Stimulated activated CD8-positive, alpha-beta memory T cell treated with anti-CD3 and anti-CD28 coated beads, Interleukin-12 subunit alpha, Interleukin-12 subunit beta, amount 100 ng/mL, for 4 hours (primary cell): ENCODE measurements at places on chromosomes 16 and 17.

DNA sequence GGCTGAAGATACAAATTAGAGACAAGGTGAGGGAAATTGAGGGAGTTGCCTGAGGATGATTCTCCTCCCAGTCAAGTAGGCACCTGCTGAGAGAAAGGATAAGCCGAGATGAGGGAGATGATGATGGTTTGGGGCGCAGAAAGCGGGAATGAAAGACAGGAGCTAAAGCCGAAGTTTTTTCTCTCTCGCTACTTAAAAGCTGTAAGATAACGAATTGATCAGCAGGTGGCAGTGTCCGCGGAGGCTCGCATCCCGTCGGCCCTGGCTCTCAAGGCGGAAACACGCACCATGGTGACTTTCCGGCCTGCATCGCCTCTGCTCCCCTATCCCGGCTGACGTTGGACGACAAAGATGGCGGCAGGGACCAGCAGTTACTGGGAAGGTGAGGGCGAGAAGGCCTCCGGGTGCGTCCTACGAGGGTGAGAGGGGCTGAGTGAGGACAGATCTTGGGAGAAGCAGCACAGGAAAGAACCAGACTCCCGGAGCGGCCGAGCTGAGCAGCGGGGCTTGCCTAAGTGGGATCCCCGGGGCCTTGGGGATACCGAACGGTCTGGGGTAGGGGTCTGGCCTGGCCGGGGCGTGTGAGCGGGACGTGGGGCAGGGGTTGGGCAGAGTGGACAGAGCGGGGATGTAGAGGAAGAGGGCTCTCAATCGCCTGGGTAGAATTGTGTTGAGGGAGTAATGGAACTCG is at the start of gene GOSR1:
Gene GOSR1, plus strand, starts transcription at position 326 of the 691 bp plus-strand sequence. Its CDS starts 26 bp downstream, at position 352.
- DNase-seq, result peak; percentile 79

DNA sequence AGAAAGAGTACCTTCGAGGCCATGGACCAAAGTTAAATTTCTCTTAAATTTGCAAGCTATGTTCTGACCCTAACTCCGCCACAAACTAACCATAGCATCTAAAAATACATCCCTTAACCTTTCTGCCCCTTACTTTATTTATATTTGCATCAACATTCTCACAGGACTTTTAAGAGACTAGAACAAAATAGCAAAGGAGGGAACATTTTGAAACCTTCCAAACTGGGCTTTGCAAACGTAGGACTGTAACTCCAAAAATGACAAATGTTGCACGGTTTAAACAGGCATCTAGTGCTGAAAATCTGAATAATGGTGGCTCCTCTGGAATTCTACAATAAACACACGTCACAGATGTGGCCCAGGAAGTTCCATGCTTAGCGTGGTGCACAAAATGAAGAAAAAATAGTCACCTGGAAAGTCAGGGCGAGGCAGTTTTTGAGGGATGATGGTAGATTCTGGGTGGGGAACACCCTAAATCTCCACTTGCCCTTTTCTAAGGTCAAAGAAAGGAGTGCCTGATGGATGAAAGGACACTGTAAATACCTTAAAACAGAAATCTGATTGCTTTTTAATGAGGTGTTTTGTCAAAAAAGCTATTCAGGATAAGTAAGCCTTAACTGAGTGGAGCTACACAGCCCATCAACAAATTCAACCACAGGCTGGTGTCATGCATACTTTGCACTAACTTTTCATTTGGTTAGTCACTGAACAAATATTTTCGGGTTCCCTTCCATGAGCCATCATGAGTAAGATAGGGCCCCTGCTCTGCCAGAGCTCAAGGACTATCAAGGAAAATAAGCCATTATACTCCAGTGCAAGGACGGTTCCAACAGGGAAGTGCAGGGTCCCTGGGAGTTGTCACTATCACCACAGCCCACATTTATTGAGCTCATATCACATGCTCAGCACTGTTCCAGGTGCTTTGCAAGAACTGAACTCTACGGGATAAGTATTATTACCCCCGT is 21.2 kb downstream of the ARHGAP17 start:
- no peak for DNase-seq

- no peak for DNase-seq
Measured at GRCh38 chr16:56662357-56663354, 4.9 kb downstream of the MT1F start.

DNA sequence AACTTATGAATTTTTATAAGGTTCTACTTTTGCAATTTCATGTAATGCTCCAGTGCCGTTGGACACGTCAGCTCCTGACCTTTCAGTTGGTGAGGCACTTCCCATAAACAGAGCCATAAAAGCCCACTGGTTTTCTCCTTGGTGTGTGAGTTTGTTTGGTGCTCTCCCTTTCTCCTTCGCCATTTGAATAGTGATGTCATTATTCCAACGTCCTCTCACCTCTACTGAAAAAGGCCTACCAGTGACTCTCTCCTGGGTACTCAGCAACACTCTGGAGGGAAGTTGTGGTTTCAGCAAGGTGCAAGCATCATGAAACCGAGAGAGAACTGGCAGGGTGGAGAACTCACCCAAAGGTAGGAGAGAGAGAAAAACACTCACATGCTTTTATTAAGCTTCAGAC is 29.6 kb upstream of the HNF1B start:
- no peak for DNase-seq

DNA sequence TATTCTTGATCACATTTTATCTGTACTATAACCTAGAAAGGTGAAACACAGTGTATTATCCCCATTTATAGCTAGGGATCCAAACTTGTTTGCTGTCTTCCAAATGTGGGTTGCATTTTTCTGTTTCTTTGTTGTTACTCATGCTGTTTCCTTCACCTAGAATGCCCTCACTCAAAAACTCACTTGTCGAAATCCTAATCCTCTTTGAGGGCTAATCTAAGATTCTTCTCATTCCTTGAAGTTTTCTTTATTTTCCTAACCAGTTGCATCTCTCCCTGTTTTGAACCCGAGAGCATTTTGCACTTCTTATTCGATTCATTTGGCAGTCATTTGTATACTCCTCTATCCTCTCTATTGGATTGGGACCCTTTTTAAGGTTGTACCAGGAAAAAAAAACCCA is 9.6 kb downstream of the CALCOCO2 start:
- DNase-seq, result no peak

- peak; percentile 66 for DNase-seq
Measured at GRCh38 chr17:40559954-40560591, 5.2 kb downstream of the CCR7 start.

GRCh38 chr17:50371526-50371925 is 1.5 kb downstream of the MRPL27 start:
- DNase-seq, result no peak

- DNase-seq, result no peak
Measured at GRCh38 chr17:77388384-77389306, 247.9 kb downstream of the SEC14L1 start.

- no peak for DNase-seq
Measured at GRCh38 chr16:1989209-1990100, at the start of gene SYNGR3. Gene SYNGR3 (plus strand): TSS chr16:1989970. CDS start chr16:1990103, 133 bp downstream.

- DNase-seq, result no peak
Measured at GRCh38 chr16:16009401-16009800, 60.0 kb downstream of the ABCC1 start.

DNA sequence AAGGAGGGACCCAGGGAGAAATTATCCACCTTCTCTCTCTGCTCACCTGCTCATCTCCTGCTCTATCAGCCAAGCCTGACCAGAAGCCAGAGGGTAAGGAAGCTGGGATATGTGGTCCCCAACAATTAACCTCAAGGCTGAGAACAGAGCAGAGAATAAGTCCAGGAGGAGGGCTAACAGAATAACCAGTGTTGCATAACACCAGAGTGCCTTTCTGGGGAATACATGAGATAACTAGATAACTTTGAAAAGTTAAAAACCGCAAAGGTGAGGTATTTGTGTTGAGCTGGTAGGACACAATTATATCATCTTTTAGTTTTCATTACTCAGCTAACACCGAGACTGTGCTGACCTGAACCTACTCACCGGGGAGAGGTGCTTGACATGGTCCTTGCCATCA is 180.8 kb downstream of the SALL1 start:
- DNase-seq, result no peak

GRCh38 chr16:49021136-49021535 is 260.5 kb downstream of the CBLN1 start:
- DNase-seq, result no peak

DNA sequence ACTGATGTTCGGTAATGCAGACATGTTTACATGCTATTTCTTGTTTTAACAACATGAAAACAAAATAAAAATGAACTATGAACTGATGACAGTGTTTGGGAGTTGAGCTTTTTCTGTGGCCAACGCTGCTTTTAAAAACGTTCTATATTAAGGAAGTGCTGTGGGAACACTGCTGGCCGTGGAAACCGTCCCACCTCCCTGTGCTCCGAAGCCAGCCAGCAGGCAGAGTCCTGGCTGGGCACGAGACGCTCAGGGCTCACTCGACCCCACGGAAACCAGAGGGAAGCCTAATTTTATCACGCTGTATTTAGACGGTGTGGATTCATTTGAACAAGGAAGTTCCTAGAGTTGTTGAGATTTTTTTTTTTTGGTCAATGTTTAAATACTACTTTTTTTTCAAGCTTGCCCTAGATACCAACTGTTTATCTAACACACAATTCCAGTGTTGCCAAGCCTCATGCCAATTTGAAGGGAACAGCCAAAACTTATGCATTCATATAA is 25.8 kb downstream of the ADCY9 start:
- no peak for DNase-seq

DNA sequence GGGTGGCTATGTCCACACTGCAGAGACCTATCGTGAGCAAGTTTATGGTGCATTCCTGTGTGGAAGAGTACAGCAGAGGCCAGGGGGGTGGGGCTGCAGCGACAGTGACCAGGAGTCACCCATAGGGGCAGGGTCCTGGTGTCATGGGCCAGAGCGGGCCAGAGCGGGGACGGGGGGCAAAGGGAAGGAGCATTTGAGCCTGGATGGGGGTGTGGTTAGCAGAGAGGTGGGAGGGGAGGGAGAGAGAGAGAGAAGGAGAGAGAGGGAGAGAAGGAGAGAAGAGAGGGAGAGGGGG is 17.8 kb downstream of the JPH3 start:
- DNase-seq, result no peak

GRCh38 chr16:27179500-27180072 is 23.7 kb upstream of the KDM8 start:
- peak; percentile 62 for DNase-seq

GRCh38 chr17:1582374-1582773 is 19.8 kb upstream of the PITPNA start:
- DNase-seq, result no peak

GRCh38 chr17:18267366-18267765 is 6.9 kb downstream of the MIEF2 start:
- DNase-seq, result no peak

DNA sequence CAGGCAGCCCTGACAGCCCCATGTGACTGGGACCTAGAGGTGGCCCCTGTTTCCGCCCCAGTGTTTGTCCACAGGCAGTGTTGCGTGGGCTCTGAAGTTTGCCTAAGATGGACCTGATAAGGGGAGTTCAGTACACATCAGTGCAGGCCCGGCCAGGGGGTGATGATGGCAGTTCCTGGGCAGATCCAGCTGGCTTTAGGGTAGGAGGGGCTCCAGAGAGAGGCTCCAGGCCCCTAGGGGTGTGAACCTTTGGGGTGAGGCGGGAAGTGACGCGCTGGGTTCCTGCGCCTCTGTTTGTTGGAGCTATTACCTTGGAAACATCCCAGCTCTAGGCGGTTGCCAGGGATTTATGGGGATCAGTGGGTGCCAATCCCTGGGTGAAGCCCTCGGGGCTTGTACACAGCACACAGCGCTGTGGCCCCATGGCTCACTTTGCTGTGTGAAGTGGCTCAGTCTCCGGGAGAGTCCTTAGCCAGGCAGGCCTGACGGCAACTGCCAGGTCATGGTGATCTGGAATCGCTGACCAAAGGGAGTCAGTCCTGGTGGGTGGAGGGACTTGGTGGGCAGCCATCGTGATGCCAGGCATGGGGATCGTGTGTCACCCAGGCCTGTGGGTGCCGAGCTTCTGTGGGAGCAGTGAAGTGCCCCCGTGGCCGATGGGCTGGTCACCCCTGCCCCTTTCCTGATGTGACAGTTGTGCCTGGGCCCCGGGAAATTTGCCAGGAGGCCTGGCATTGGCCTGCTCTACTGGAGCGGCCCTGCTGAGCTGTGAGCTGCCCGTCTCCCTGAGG is 146.1 kb downstream of the SEC14L1 start:
- no peak for DNase-seq

GRCh38 chr17:1122533-1123392 is 57.0 kb downstream of the ABR start:
- DNase-seq, result peak; percentile 65

DNA sequence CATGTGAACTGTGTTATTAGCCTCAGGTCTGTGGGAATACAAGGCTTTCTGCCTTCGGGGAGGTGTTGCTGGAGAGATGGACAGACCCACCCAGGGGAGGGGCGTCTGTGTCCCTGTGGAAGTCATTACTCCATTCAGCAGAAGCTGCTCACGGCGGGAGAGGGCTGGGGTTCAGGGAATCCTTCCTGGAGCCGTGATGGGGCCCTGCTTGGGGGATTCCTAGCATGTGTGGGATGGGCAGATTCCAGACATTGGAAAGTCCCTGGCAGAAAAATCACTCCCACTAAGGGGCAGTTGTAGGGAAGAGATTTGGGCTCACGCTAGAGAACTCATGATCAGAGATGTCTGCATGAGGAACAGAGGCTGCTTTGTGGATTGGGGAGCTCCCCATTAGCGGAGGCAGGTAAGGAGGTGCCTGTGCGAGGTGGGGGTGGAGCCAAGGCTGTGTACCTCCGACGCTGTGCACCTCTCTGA is 56.3 kb upstream of the IL34 start:
- no peak for DNase-seq

GRCh38 chr17:50148226-50149090 is 2.0 kb downstream of the PPP1R9B start:
- peak; percentile 77 for DNase-seq

- DNase-seq, result no peak
Measured at GRCh38 chr17:49312722-49313121, 49.3 kb downstream of the ZNF652 start.

DNA sequence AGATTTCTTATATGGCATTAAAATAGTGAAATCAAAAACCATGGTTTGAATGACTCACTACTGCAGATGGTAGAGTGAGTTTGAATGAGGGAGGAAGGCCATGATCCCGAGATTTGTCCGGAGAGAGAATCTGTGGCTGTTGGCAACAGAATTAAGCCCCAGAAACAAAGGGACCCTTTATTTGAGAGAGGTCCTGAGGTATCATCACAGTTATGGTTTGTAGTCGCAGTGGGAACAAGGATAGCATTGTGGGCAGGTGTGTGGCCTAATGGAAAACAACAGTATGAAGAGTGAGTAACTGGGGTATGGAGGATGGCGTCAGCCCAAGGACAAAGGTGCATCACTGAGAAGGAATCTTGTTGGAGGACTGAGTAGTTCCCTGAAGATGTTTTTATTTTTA is 8.5 kb upstream of the ZFP3 start:
- no peak for DNase-seq

- DNase-seq, result no peak
Measured at GRCh38 chr16:75818491-75818890, 92.2 kb upstream of the CPHXL start.

GRCh38 chr16:4944333-4945281 is 7.7 kb upstream of the PPL start:
- no peak for DNase-seq

GRCh38 chr17:41684035-41684434 is 4.7 kb upstream of the EIF1 start:
- no peak for DNase-seq

DNA sequence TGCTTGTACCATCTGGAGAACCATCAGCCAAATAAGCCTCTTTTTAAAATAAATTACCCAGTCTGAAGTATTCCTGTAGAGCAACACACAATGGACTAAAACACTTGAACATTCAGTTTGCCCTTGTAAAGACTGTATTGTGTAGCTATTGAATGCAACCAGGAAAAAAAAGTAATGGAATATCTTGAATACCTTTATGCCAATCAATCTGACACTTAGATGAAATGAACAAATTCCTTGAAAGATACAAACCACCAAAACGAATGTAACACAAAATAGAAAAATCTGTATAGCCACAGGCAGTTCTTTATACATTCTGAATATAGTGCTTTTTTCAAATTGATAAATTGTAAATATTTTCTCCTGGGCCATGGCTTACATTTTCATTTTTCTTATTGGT is 63.3 kb upstream of the KCNJ16 start:
- no peak for DNase-seq
